ENCODE measurements at places on chromosomes 12 and 14.

DNA sequence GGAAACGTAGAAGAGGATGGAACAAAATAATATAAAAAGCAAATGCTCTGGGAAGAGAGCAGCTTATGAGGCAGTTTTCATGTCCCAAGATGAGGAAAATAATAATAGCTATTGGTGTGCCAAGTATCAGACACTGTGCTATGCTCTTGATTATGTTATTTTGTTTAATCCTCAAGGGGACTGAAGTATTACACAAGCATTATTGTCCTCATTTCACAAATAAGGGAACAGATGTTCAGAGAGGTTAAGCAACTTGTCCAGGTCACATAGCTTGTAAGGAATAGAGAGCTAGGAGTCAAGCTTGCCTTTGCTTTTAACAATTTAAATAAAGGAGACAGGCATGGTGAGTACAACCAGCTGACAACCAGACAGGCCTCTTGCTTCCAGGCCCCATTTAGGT is 26.9 kb upstream of the LTBP2 start:
- DNase-seq = no peak

DNA sequence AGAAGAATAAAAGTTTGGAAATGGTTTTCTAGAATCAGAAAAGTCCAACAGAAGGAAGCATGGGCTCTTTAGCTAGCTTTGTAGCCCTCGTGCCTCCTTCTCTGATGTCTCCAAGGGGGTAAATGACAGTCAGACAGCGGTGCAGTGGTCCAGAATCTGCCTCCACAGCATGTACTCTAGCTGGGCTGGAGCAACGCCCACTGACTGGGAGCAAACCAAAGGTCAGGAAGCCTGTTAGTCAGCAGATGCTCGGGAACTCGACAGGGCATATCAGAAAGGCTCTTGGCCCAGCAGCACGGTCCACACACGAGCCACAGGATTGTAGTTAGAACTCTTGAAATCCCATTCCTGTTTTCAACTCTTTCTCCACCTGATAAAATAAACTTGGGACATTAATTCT is 164.3 kb downstream of the GRIN2B start:
- no peak for DNase-seq

DNA sequence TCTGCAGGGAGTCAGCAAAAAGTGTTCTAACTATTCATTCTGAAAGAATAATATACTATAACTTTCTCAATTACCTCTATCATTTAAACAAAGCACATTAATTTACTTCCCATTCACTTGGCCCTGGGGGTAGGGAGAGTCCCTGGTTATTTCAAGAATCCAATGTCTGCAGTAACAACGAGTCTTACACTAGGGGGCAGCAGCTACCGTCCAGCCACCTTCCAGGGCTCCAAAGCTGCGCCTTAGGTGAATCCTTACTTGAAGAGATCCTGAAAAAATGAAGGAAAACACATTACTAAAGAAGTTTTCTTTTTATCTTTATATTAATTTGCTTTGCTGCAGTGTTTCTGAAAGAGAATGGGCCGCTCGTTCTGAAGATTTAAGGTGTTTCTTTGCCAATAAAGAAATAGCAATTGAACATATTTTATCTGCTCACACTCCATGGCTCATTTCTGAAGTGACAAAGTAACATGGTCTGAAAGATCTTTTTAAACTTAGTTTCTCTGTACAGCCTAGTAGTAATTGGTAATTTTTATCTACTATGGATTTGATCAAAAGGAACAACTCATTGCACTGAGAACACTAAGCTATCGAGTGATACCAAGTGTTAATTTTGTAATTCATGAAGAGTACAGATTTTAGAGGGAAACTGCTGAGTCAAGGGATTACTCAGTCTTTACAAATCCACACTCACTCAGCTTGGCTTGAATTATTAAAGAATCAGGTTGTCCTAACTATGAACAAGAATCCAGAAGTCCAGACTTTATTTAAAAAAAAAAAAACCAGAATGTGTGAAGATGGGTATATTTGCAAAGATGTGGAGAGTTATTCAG is 27.6 kb downstream of the BHLHE41 start:
- peak; percentile 87 for DNase-seq

- peak; percentile 50 for DNase-seq
Measured at GRCh38 chr12:1595026-1595561, 713 bp upstream of the FBXL14 start.

DNA sequence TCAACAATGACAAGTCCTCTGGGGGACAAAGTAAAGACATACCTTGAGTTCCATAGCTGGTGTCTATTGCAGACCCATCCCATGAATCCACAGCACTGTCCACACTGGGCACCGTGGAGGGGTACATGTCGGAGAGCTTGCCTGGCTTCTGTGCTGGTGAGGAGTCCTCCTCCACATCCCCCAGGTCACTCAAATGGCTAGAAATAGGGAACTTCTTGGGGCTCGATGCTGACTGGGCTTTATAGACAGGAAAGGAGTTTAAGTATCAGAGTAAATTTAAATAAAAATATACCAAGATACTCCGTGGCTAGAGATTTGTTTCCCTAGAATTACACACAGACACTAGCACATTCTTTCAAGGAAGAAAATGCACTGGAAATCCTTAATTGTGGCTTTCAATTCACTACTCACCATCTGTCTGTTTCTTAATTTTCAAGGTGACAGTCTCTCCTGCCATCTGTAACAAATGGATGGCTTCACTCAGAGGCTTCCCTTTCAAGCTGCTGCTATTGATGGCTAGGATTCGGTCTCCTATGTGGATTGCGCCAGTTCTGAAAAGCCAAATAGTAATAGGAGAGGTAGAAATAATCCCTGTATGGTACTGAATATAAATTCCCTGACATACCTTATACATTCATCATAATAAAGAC is 90.1 kb downstream of the HELB start:
- no peak for DNase-seq

DNA sequence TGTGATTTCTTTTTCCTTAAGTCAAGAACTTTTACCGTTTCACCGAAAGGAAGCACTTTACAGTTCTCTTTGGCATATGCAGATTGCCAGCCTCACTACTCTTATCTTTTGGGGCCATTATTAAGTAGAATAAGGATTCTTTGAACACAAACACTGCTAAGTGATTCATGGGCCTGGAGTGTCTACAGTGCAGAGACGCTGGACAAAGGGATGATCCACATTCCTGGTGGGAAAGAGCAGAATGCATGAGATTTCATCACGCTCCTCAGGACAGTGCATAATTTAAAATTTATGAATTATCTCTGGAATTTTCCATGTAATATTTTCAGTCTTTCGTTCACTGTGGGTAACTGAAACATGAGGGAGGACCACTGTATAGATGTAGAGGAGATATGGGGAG is 90.2 kb downstream of the TTLL5 start:
- no peak for DNase-seq

DNA sequence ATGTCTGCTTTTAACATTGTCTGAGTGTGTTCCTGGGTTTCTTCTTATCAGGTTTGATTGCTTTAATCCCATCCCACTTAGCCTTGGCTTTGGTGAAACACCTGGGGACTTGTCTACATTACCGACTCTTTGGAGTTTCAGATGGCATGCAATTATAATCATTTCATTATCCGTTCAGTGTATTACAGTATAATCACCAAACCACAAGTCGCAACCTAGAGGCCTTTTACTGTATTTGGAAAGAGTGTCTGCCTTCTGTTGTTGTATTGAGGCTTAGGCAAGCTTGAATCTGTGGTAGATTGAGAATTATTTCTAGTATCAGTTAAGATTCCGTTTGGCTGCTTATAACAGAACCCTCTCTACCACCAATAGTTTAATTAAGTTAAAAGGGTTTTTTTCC is 103.9 kb downstream of the TGFB3 start:
- DNase-seq = no peak

DNA sequence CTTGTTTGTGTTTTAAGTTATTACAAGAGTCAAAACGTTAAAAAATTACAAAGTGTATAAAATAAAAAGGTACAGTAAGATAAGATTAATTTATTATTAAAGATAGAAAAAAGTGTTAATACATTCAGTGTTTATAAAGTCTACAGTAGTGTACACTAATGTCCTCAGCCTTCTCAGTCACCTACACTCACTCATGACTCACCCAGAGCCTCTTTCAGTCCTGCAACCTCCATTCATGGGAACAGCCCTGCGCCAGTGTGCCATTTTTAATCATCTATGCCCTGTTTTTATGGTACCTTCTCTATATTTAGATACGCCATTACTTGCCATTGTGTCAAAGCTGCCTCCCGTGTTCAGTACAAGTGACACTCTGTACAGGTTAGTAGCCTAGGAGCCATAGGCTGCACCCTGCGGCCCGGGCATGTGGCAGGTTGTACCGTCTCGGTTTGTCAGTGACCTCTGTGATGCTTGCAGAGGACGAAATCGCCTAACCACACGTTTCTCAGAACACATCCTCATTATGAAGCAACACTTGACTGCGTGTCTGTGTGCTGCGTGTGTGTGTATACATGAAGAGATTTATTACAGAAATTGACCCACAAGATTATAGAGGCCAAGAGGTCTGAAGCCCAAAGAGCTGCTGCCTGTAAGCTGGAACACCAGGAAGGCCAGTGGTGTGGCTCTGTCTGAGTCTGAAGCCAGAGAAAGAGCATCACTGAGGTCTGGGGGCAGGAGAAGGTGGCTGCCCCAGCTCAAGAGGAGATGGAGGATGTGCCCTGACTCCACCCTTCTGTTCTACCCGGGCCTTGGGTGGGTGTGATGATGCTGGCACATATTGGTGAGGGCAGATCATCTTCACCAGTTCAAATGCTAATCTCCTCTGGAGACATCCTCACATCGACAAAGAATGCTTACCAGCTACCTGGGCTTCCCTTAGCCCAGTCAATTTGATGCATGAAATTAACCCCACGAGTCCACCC is 116.6 kb upstream of the C14orf180 start:
- DNase-seq = no peak

DNA sequence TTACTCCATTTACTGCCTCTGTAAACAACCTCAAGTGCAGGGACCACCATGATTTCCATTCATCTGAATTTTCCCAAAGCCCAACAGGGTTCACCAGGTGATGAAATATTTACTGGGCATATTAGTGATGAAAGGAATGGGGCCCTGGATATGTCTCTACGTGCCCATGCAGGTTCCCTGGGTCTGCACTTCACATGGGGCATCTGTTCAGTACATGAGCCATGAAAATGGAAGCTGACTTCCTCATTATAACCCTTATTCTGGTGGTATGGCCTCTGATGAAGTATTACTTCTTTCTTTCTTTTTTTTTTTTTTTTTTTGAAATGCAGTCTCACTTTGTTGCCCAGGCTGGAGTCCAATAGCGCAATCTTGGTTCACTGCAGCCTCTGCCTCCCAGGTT is 26.5 kb upstream of the CORO1C start:
- no peak for DNase-seq

DNA sequence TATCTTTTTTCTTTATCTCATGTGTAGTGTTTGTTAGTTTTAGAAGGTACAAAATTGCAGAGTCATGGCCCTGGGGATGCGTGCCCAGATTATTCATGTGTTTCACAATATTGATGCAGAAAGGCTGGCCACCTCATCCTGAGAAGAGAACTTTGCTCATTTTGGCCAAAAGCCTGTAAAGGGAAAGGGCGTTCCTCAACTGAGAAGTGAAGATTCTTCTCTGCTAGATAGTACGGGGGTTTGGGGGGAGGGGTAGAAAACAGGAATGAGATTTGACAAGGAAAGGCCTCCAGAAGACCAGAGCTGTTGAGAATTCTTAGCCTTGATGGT is 1.7 kb downstream of the MGST1 start:
- peak; percentile 97 for DNase-seq

GRCh38 chr14:100381395-100382105 is 58.4 kb downstream of the SLC25A47 start:
- DNase-seq = no peak

DNA sequence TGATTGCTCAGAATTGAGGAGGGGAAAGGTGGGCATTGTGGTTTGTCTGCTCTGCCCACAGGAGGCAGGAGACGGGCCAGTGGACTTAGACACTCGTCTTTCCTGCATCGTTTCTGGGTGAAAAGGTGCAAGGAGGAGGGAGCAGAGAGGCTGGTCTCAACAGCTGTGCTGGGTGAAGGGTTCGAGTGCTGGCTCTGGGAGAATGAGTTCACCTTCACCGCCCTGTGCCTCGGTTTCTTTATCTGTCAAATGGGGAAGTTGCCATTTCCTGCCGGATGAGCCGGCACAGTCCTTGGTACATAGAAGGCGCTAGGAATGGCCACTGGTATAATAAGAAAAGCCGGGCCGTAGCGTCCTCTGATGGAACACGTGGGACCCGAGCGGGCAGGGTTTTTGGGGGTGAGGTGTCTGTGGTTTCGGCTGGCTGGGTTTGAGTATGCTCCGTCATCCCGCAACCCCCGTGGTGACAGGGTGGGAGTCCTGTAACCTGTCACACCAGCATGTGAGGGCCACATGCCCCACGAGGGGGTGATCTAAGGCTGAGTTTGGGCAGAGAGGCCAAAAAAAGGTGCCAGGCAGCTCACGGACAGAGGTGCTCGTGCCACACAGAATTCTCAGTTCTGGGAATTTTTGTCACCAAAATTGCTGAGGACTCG is 7.3 kb downstream of the BCL7A start:
- DNase-seq = no peak

- DNase-seq = no peak
Measured at GRCh38 chr12:77795699-77796098, 35.0 kb upstream of the NAV3 start.

DNA sequence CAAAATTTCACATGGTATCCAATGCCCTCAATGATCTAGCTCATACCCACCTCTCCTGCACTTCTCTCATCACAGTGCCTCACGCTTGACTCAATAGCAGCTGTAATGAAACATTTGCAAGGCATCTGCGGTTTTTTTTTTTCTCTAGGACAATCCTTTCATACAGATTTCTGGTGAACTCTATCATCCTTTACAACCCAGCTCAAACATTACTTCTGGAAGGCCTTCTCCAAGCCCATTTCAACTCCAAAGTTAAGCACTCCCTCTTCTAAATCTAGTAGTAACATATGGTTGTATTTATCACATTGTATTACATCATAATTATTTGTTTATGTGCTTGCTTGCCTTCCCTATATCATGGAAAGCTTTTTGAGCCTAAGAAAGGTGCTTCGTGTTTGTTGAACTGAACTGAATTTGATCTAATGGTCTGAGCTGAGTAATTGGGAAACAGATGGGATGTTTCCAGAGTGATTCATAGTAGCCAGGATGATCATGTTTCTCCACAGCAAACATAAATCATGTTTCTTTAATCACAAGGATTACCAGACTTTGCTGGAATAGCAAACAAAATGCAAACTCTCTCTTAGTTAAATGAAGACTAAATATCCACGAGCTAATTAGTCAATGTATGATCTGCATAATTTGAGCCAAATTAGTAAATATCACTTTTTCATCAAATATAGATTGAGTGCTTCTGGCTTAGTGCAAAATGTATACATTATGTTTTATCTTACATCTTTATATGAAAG is 14.3 kb downstream of the CFL2 start:
- DNase-seq = no peak

- DNase-seq = no peak
Measured at GRCh38 chr12:109885616-109886015, 5.3 kb upstream of the GLTP start.

DNA sequence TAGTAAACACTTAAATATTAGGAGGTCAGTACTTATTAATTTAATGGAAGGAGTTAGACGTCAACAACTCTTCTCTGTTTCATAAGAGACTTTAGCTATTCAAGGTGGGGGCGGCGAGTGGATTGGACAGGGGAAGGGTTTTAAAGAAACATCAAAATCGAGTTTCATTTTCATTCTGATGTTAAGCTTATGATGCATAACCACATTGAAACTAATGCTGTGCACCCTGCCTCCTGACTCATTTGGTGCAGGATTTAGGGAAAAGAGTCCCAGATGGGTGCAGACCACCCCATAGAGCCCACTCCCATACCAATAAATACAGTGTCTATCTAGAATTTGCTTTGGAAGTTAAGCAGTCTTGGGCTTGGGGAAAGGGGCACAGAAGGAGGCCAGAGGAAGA is 7.4 kb downstream of the ZBTB39 start:
- no peak for DNase-seq

GRCh38 chr12:74382983-74383382 is 154.7 kb upstream of the ATXN7L3B start:
- no peak for DNase-seq

Measured in OCI-M1 (cell line).